ENCODE measurements at places on chromosomes 6 and 20. TPM values are rescaled to one million over a fixed set of nuclear protein-coding genes. Genes with fewer than 3 reads are reported as not detected.

DNA sequence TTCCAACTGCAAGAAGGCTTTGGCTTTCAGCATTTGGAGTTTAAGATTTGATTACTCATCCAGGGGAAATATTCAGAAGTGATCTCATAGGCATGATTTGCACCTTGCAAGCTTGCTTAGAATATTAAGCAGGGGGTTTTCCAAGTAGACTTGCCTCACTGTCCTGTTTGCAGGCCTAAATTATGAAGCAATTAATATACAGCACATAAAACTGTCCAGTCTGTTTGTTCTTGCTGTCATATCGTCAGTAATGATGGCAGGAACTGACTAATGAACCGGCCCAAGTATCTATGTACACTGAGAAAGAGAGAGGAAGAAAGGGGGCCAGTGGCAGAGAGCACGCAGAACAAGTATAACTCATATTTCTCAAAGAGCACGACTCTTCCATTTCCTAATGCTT, 212.5 kb upstream of the SUPT3H start:
- peaks cover 24% of the 10 kb centered on the region for H3K4me1 ChIP-seq
- no peak for DNase-seq
- no peak overlapping the region for H3K4me3 ChIP-seq

The TRIM31 gene
- total RNA-seq: not detected

DNA sequence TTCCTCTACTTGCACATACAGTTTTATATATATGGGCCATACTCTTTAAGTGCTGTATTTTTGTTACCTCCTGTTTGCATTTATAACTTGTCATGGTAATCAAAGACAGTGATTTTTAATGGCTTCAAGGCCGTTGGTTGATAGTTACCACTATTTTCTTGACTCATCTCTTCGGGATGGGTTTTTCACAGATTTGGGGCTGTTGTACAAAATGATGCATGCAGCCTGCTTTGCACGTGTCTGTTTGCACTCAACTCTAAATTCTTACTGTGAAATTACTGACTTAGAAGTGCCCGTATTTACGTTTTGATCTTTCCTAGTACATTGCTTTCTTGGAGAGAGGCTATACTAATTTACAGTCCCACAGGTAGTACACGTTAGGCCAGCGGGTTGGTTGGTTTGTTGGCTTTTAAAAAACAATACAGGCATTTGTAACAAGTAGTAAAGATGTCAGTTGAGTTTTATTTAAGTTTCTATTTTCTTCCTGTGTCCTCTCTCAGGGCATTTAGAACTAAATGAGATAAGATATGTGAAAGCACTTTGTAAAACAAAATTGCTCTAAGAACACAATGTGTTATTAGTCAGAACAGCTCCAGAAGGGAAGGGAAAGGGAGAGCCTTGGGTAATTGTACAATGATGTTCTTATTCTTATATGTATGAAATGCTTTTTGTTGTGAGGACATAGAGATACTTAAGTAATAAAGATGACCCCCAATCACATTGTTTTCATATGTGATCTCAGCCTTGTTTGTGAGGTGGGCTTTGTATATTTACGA, 11.7 kb downstream of the JARID2 start:
- no peak overlapping the region for H3K4me3 ChIP-seq
- H3K36me3 ChIP-seq: no peaks in the 10 kb centered on the region
- H3K27ac ChIP-seq: no peak overlapping the region
- no peaks in the 10 kb centered on the region for H3K27me3 ChIP-seq

DNA sequence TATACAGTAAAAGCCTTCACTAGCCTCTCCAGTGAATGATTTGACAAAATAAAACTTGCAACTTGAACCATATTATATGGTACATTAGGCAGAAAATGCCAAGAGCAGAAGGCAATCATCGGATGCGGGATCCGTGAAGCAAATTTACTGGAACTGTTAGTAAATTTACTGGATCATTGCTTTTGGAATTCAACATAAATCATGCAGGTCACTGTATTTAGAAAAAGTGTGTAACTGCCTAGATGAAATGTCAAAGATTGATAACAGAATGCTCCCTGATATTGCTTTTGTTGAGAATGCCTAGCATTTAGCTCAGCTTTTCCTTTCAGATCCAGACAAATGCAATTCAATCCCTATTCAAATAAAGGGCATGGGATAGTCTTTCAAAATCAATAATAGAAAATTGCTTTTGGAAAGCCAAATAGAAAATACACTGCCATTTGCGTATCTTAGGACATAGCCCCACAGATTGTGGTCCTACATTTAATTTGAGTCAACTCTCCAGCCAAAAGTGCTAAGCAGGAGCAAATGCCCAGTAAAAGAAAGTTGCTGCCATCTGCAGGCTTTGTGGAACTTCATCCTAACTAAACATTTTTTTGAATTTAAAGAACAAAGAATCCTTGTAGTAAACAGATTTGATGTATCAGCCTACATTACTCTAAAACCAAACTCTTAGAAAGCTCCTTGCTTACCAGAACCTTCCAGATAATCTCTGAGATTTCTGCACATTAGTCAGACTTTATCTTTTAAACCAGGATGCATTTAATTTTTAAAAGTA, 109.5 kb upstream of the HSF2 start:
- no peaks in the 10 kb centered on the region for H3K27me3 ChIP-seq
- H3K4me1 ChIP-seq: no peaks in the 10 kb centered on the region
- H3K36me3 ChIP-seq: no peaks in the 10 kb centered on the region
- H3K27ac ChIP-seq: no peak overlapping the region
- H3K4me3 ChIP-seq: no peak overlapping the region
- no peak for DNase-seq

GRCh38 chr6:33619166-33619840, 1.8 kb upstream of the ITPR3 start:
- no peaks in the 10 kb centered on the region for H3K36me3 ChIP-seq
- no peak overlapping the region for H3K4me3 ChIP-seq
- H3K27ac ChIP-seq: no peak overlapping the region
- H3K4me1 ChIP-seq: peaks cover 16% of the 10 kb centered on the region

DNA sequence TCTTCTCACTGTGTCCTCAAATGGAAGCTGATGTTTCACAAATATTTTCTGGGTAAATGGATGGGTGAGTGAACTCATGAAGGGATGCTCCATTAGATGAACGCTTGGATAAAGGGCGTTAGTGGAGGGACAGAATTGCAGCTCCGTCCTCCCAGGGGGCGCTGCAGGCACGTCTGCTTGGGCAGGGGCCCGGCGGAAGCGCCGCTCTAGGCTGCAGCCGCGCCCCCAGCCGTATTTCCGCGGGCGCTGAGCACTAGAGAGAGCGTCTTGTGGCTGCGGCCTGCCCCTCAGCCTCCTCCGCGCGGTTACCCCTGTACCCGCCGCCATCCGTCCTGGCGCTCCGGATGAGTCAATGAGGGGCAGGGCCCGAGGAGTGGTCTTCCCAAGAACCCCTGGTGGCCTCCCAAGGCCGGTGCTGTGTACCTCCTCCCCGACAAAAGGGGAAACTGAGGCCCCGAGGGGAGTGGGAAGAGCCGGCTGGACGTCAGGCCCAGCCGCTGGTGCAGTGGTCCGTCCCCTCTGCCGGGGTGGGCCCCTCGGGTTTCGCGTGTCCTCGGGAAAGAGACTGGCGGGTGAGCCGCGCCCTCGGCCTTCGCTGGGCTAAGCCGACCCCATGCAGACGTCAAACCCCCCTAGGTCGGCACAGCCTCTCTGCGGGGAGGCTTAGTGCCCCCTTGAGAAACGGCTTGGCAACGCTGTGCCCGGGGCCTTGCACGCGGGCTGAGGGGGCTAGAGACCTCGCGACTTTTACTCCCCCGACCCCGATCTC, 11.5 kb upstream of the SNHG17 start:
- DNase-seq: peak; percentile 97
- H3K36me3 ChIP-seq: peaks cover 5% of the 10 kb centered on the region
- no peaks in the 10 kb centered on the region for H3K27me3 ChIP-seq
- peaks cover 39% of the 10 kb centered on the region for H3K4me1 ChIP-seq
- H3K4me3 ChIP-seq: peak overlapping the region; percentile 96

Data from osteoblast (primary cell).